ENCODE measurements at places on chromosomes 12 and 14. TPM values are rescaled to one million over a fixed set of nuclear protein-coding genes. Genes with fewer than 3 reads are reported as not detected.

GRCh38 chr14:98374136-98374535 is 897.9 kb downstream of the BCL11B start:
- no peak for DNase-seq

GRCh38 chr12:60231976-60232907 is 636.4 kb downstream of the SLC16A7 start:
- no peak for DNase-seq

GRCh38 chr12:128611736-128612135 is 212.0 kb downstream of the SLC15A4 start:
- DNase-seq: no peak

DNA sequence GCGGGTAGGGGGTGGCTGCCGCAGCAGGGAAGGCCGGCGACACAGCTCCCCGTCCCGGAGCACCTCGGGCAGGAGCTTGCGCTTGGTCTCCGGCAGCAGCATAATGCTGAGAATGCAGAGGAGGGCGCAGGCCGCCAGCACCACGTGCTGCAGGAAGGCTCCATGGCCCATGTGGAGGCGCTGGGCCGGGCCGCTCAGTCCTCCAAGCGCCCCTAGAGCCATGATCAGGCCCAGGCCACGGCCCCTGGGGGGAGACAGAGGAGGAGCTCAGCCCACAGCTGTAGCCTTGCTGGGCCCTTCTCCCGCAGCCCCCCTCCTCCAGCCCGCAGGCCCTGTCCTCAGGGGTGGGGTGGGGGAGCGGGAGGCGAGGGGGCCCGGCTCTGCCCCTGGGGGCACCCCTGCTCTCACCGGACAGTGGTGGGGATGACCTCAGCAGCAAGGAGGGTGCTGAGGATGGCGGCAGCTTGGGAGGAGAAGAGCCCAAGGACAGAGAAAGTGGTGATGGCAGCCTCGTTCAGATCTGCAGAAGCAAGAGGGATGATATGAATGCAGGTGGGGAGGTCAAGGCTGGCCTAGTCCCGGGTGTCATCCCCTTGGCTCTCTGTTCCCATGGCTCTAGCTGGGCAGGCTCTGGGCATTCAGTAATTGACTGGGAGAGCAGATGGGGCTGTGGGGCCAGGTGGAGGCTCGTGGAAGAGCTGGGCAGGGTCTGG is 5.8 kb downstream of the SLC22A17 start:
- no peak for DNase-seq

- DNase-seq: peak; percentile 37
Measured at GRCh38 chr12:57754411-57755193, at the start of gene MARCHF9. TSS of gene MARCHF9 (plus strand) at chr12:57755103. CDS start at chr12:57755529, 426 bp downstream.

GRCh38 chr14:99873653-99874052 is 80.4 kb downstream of the EML1 start:
- no peak for DNase-seq

DNA sequence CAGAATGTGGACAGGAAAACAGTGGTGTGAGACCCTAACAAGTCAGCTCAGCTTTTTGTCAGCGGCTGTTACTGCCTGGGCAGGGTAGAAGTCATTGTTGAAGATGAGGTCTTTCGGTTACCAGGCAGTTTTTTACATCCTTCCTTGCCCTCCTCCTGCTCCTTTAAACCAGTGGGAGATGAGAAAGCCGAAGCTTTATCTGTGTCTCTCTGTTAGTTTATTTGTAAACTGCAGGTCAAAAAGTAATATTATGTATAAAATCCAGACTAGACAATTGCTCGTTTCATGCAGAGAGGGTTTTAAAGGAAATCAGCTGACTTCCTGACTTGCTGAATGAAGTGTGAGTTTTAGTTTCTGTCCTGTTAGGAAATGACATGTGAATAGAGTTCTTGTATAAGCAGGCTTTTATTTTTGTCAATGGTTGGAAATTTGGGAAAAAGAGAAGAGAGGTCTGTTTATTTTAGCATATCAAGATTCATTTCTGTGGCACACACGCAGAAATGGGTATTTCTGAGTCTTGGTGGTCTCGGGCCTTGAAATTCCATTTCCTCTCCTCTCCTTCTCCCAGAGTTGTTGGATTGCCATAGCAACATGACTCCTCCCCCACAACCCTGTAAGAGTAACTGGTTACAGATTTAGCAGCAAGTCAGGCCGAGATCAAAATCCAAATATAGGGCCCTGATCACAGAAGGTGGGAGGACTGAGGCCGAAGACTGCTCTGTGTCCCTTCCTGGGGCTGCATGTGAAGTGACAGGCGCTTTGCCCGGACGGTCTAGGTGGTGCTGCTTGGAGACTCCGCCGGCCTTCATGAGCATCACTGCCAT is 60.8 kb downstream of the SAMD4A start:
- no peak for DNase-seq

The CPNE8 gene
- 0.62 TPM for total RNA-seq

The RNU6-7 gene
- total RNA-seq: not detected
